Stimulated activated CD4-positive, alpha-beta T cell treated with anti-CD3 and anti-CD28 coated beads, Interleukin-2, amount 100 ng/mL, for 24 hours (primary cell): ENCODE measurements at places on chromosomes 7 and 10.

GRCh38 chr10:133131053-133131452, 29.0 kb upstream of the KNDC1 start:
- DNase-seq, result no peak

DNA sequence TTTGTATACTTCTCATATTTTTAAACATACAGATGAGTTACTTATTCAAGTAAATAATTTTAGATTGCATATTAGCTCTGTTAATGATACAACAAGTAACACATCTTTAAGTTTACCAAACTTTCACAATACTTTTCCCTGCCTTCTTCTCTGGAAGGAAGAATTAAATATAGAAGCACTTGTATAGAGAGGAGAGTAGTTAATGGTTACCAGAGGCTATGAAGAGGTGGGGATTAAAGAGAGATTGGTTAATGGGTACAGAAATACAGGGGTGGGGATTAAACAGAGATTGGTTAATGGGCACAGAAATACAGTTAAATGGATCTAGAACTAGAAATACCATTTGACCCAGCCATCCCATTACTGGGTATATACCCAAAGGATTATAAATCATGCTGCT, 20.0 kb upstream of the UCN3 start:
- no peak for DNase-seq

DNA sequence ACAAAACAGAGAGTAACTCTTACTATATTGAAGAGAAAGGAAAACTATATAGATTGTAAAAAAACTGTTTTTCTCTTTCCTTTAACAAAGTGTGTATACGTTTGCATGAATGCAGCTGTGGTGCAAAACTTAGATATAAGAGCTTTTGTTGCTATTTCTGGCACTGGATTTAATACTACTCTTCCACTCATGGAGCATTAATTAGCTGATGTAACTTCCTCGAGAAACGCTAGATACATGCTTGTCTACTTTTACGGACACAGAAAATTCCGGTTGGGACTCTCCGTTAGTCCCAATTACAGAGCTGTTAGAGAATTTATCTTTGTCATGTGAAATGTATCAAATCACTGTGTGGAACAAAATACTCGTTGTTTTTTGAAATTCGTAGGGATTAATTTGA, 135.5 kb downstream of the ZNF22 start:
- DNase-seq, result no peak

DNA sequence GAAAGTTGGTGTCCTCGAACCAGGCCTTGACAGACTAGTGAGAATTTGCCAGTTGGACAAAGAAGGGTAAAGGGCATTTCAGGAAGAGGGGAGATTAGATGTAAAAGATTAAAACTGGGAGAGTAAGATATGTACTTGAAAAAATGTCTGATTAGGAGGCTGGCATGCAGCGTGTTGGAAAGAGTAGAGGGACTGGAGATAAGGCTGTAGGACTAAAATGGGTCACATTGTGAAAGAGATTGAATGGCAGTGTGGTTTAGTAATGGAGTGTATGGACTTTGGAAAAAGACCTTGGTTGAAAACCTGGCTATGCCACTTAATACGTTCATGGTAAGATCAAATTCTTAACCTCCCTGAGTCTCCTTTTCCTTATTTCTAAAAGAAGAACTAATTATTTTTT, 14.1 kb downstream of the CREM start:
- no peak for DNase-seq

DNA sequence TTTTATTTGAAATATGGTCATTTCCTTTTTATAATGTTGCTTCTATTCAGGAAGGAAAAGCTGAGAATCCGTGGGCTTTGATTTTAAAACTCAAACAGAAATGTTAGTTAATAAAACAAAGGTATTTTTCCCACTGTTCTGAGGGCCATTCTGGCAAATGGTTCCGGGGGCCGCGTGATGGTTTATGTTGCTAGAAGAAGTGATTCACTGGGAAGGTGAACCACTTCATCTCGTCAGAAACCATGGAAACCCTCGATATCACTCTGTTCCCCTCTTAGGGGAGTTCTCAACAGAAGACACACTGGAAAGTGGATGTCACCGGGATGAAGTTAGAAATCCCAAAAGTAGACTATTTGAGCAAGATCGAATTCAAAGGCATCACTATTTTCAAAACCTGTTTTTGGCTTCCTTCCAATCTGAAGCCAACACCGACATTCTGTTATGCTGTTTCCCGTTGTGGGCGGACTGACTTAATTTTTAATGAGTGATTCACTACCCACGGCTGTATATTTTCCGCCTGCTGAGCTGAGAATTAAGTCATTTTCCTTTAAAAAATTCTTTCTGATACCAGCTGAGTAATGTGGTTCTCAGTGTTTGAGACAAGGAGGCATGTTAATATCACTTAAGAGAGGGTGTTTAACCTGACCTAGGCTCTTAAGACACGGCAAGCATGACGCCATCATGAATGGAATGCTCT, 84.1 kb downstream of the PTPRE start:
- DNase-seq, result peak; percentile 58

DNA sequence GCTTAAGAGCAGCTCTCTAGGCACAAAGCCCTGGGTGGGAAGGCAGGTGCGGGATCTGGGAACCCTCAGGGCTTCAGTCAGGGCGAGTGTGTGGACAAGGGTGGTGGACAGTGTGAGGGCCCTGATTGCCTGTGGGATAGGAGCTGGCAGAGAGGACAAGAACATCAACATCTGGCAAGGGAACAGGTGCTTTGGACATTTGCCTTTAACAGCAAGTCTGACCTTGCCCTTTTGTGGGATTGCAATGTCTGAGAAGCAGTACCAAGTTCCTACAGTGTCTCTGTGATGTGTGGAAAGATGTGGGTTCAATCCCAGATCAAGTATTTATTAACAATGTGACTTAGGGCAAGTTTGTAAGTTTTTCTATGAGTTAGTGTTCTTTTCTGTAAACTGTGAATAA, 46.7 kb downstream of the TFAM start:
- DNase-seq, result no peak

GRCh38 chr10:132519382-132520176, 18.0 kb upstream of the INPP5A start:
- DNase-seq, result no peak
